ENCODE measurements at places on chromosomes 12 and 14.

GRCh38 chr12:66409195-66409871 is 107.0 kb downstream of the HELB start:
- DNase-seq = peak; percentile 37
- no peak overlapping the region for H3K27ac ChIP-seq

DNA sequence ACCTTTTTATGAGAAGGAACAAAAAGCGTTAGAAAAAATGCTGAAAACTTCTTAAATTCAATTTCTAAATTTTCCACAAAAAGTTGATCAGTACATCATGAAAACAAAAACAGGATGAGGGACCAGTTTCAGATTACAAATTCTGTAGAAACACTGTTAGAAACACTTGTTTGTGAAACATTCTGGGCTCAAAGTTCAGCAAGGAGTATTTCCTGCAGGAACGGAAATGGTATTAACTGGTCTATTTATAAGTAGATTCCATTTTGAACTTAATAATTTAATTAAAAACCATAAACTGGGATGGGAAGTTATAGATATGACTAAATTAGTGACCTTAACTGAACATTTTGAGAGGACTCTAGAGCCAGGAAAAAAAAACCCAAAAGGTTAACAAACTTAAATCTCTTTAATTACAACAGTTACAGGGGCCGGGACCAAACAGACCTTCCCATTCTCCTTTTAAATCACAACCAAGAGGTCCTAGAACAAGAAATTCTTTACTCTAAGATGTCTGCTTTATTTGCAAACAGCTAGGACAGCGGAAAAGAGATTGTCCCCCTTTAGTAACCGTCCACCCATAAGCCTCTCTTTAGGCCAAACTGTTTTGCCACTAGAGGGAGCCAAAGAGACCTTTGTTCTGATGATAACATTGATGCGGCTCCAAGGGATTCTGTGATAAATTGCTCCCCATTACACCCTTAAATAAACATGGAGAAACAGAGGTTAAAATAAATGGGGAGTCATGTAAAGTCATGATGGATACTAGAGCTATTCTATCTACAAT is 69.0 kb upstream of the RERGL start:
- no peaks in the 10 kb centered on the region for H3K27me3 ChIP-seq
- no peak overlapping the region for H3K4me3 ChIP-seq
- no peaks in the 10 kb centered on the region for H3K4me1 ChIP-seq
- no peak overlapping the region for H3K27ac ChIP-seq
- no peak for DNase-seq
- no peaks in the 10 kb centered on the region for H3K36me3 ChIP-seq

DNA sequence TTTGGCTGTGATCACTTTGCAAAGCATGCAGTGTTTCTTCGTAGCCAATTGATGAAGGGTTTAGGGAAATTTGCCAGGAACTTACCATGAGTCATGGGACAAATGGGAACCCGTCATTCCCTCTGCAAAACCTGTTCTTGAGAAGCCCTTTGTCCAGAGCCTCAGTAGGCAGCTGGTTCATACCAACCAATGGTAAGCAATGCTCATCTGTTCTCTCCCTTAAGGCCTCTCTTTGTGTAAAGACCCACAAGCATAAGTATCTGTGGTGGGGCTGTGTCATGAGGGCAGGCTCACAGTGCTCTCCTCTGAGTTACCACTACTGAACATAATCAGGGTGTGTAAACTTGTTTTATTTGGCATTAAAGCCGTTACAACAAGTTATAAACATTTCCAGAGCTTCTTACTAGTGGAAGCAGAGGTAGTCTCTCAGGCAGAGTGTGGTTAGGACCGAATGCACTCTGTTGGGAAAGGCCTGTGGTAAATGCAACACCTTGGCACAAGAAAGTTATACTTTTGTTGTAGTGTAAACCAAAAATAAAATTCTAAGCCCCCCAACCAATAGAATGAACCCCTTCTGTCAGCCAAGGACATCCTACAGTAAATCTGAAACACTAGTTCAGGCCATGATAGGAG is 119.8 kb downstream of the SINHCAF start:
- H3K36me3 ChIP-seq = no peaks in the 10 kb centered on the region
- H3K4me3 ChIP-seq = no peak overlapping the region
- no peaks in the 10 kb centered on the region for H3K27me3 ChIP-seq
- no peak overlapping the region for H3K27ac ChIP-seq
- H3K4me1 ChIP-seq = no peaks in the 10 kb centered on the region
- DNase-seq = no peak

DNA sequence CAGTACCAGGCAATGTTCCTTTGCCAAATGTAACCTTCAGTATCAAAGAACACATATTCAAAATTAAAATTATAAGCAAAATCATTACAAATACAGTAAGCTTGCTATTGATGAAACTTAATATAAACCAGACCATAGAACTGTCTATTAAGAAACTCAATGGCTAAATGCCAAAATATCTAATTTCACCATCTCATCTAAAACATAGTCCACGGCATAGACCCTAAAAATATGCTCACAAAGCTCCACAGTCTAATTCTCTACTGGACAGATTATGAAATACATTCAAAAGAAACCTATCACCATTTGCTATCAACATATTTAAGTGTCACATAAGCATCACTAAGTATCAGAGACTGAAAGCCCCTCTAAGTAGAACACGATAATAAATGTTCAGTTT is 25.2 kb downstream of the DUSP16 start:
- H3K27me3 ChIP-seq = no peaks in the 10 kb centered on the region
- H3K4me1 ChIP-seq = peaks cover 30% of the 10 kb centered on the region
- no peak overlapping the region for H3K4me3 ChIP-seq
- DNase-seq = no peak

DNA sequence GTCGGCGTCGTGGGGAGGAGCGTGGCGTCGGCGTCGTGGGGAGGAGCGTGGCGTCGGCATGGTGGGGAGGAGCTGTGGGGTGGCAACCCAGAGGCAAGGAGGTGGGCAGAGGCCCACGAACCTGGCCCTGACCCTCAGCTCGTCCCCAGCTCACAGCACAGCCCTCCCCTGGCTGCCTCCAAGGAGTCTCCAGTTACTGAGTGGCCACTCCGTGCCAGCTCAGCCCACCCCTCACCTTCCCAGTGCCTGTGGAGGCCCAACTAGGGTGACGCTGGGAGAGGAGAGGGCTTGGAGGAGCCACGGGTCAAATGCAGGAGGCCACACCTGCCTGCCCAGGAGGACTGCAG is 5.8 kb downstream of the ADSS1 start:
- peaks cover 12% of the 10 kb centered on the region for H3K4me1 ChIP-seq
- H3K27me3 ChIP-seq = no peaks in the 10 kb centered on the region
- H3K4me3 ChIP-seq = no peak overlapping the region
- no peak overlapping the region for H3K27ac ChIP-seq

DNA sequence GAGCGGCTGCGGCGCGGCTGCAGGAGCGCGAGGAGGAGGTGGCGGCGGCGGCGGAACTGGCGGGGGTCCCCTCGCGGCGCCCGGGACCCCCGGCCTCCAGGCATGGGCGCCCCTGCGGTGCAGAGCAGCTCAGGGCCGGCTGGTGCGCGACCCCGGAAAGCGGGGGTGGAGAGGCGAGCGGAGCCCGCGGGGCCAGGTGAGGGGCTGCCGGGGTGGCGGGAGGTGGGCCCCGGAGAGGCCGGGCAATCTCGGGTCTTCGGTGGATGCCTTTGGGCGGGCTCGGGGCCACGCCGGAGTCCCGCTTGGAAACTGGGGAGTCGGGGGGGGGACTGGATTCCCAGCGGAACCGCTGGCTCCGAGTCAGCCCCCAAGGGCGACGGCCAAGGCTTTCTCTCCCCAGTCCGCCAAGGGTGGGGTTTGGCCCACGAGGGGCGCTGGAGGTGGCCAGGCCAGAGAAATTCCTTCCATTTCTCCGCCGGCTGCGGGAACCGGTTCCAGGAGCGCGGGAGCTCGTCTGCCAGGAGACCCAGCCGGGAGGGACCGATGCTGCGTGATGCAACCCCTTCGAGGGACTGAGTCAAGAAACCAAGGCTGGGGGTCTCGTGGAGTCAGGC is 13.9 kb upstream of the NR4A1 start:
- H3K4me1 ChIP-seq = peaks cover 35% of the 10 kb centered on the region
- no peaks in the 10 kb centered on the region for H3K36me3 ChIP-seq
- H3K4me3 ChIP-seq = peak overlapping the region; percentile 49
- no peak for DNase-seq

DNA sequence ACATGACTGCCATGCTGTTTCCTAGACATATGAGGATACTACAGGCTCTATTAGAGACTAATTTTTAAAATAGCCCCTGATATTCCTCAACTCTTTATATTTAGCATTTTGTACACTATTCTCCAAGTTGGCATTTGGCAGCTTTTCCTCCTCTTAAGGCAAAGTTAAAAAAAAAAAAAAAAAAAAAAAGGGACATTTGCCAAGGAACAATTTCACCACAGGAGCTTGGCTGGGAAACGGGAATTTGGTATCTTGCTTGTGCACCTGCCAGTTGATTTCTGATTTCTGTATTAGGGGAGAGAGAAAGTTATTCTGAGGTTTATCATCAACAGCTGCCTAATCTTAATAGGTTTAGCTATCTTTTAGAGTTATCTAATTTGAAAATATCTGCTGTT is 87.2 kb downstream of the CAND1 start:
- H3K36me3 ChIP-seq = no peaks in the 10 kb centered on the region
- H3K4me3 ChIP-seq = no peak overlapping the region
- H3K4me1 ChIP-seq = peaks cover 3% of the 10 kb centered on the region
- no peak for DNase-seq

- no peak overlapping the region for H3K4me3 ChIP-seq
- no peaks in the 10 kb centered on the region for H3K27me3 ChIP-seq
- DNase-seq = peak; percentile 3
- H3K36me3 ChIP-seq = peaks cover 41% of the 10 kb centered on the region
Observed at GRCh38 chr12:19482551-19483109, 43.3 kb downstream of the AEBP2 start.

DNA sequence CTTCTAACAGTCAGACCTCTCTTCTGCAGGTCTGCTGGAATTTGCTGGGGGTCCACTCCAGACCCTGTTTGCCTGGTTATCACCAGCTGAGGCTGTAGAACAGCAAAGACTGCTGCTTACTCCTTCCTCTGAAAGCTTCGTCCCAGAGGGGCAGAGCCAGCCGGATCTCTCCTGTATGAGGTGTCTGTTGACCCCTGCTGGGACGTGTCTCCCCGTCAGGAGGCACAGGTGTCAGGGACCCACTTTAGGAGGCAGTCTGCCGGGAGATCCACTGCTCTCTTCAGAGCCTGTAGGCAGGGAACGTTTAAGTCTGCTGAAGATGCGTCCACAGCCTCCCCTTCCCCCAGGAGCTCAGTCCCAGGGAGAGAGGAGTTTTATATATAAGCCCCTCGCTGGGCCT is 125.1 kb downstream of the SOX5 start:
- no peak overlapping the region for H3K27ac ChIP-seq
- no peaks in the 10 kb centered on the region for H3K36me3 ChIP-seq
- DNase-seq = no peak
- no peak overlapping the region for H3K4me3 ChIP-seq

DNA sequence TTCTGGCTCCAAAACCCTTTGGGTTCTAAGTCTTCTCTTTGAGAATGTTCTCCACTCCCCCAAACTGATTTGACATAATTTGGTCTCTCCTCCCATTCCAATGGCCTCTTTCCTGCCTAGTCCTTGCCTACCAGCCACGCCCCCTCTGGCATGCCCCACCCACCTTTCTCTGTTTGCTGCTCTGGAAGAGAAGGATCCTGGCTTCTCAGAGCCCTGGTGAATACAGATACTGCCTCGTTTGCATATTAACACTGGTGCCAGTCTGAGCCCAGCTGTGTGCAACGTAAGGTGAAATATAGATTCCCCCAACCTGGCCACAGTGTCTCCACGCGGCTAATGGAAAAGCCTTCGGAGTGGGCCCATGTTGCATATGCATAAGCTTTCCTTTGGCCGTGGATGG is 79.7 kb downstream of the PAPOLA start:
- no peak overlapping the region for H3K27ac ChIP-seq
- H3K4me1 ChIP-seq = no peaks in the 10 kb centered on the region
- peaks cover 14% of the 10 kb centered on the region for H3K27me3 ChIP-seq
- H3K36me3 ChIP-seq = no peaks in the 10 kb centered on the region
- no peak overlapping the region for H3K4me3 ChIP-seq

DNA sequence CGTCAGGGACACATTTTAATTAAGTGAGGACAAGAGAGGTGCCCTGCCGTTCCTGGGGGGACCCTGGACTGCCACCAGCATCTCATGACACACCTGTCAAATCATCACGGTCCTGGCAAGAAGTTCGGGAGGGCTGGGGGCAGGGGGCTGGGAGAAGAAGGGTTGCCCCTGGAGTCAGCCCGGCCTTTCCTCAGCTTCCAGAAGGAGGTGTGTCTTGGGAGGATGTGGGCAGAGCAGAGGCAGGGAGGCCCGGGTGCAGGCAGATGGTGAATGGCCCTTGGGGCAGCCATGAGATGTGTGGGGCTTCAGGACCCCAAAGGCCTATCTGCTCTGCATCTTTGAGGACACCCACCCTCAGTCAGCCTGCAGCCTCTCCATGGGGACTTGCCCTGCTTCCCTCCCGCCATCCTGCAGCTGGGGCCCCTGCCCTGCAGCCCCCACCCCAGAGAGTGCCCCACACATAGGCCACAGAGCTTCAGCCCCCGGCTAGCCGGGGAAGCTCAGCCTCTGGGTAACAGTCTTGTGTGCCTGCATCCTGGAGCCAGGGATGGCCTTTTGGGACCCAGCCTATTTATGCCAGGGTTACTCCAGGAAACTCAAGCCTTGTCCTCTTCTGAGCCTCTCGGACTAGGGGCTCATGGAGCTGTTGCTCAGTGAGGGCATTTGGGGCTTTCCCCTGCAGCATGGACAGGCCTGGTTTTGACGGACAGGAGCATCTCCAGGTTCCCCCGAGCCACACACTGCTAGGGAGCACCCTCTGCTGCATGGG is 178.5 kb downstream of the KIF26A start:
- no peak overlapping the region for H3K4me3 ChIP-seq
- peaks cover 15% of the 10 kb centered on the region for H3K27me3 ChIP-seq
- no peak for DNase-seq
- no peaks in the 10 kb centered on the region for H3K4me1 ChIP-seq
